ENCODE measurements at places on chromosomes 12 and 14. TPM values are rescaled to one million over a fixed set of nuclear protein-coding genes. Genes with fewer than 3 reads are reported as not detected.
A peak's percentile ranks its signal among the peaks of the same experiment; 100 is the strongest.

The GSC gene
- total RNA-seq: 37.0 TPM

The TMX1 gene
- 30.2 TPM for total RNA-seq

The VWF gene
- 280 TPM for total RNA-seq

The FGD4 gene
- total RNA-seq: 54.2 TPM

GRCh38 chr12:105555556-105556295 is 225.2 kb downstream of the C12orf75 start:
- H3K36me3 ChIP-seq: no peaks in the 10 kb centered on the region
- no peak overlapping the region for H3K27ac ChIP-seq
- no peak for DNase-seq
- peaks cover 11% of the 10 kb centered on the region for H3K4me1 ChIP-seq

The ZDHHC17 gene
- total RNA-seq: 50.6 TPM

The KRT2 gene
- not detected for total RNA-seq

The GOLT1B gene
- 38.2 TPM for total RNA-seq

DNA sequence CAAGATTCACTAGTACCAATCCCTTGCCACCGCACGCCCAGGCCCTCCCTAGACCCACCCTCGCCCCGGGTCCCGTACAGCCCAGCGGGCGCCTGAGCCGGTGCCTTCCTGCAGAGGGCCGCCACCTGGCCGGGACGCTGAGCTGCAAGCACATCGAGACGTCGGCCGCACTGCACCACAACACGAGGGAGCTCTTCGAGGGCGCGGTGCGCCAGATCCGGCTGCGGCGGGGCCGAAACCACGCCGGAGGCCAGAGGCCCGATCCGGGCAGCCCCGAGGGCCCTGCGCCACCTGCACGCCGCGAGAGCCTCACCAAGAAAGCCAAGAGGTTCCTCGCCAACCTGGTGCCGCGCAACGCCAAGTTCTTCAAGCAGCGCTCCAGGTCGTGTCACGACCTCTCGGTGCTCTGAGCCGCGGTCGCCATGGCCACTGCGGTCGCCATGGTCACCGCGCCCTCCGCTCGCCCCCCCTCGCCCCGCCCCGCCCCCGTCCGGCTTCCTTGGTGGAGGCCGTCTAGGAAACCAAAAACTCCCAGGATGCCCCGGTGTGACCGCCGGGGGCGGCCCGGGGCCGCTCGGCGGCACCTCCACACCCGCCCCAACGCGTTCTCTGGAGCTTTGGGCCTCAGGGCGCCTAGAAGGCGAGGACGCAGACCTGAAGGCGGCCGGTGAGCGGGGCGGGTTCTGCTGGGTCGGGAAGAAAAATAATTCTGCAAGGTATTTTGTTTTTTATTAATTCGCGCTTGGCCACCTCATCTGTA is 3.7 kb downstream of the REM2 start:
- peak; percentile 94 for DNase-seq
- peak overlapping the region; percentile 97 for H3K27ac ChIP-seq
- peaks cover 4% of the 10 kb centered on the region for H3K27me3 ChIP-seq
- peaks cover 22% of the 10 kb centered on the region for H3K4me1 ChIP-seq

DNA sequence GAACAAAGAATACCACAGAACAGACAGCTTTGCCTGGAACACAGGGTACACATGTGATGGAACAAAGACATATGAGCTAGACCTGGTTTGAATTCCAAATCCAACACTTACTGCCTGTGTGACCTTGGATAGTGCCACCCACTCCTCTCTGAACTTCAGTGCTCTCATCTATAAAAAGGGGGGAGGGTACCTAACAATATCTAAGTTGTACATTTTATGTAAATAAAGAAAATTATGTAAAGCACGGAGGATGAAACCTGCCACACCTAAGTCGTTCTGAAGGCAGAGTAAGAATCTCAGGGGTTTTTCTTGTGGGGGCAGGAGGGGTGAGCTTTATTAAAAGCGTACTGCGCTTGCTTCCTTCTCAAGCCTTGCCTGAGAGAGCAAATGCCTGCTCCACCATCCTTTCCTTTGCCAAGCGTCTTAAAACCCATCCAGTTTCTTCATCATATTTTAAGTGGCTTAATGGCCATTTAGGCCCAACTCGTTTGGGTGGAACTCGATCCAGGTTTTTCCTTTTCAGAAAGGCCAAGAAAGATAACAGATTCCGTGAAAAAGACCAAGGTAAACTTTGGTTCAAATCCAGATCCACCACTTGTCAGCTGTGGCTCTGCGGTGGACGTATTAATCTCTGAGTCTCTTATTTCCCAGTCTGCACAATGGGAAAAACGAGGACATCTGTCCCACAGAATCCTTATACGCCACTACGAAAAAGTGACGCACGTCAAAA is 946 bp downstream of the DDX24 start:
- peak overlapping the region; percentile 89 for H3K27ac ChIP-seq
- no peak for DNase-seq
- H3K4me1 ChIP-seq: no peaks in the 10 kb centered on the region
- H3K4me3 ChIP-seq: peak overlapping the region; percentile 90
- peaks cover 34% of the 10 kb centered on the region for H3K36me3 ChIP-seq

GRCh38 chr14:32998433-32998832 is 59.8 kb downstream of the NPAS3 start:
- H3K36me3 ChIP-seq: no peaks in the 10 kb centered on the region
- no peak overlapping the region for H3K27ac ChIP-seq
- no peak overlapping the region for H3K4me3 ChIP-seq
- H3K4me1 ChIP-seq: no peaks in the 10 kb centered on the region
- H3K27me3 ChIP-seq: no peaks in the 10 kb centered on the region

DNA sequence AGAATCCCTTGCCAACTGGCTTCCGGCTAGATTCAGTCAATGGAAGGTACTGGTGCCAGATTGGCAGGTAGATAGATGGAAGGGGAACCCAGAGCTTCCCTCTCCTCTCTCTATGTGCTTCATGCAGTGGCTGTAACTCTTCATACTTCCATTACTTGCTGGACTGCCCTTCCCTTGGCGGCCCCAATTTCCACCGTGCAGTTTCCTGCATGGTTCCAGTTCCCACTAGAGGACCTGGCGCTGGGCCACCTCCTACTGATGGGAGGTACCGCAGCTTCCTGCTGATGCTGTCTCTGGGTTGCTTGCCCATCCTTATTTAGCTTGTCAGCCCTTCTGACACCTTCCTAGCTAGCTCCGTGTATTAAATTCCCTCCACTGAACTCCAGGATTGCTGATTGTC is 226.4 kb downstream of the ANO2 start:
- no peaks in the 10 kb centered on the region for H3K36me3 ChIP-seq
- H3K27ac ChIP-seq: no peak overlapping the region
- no peak overlapping the region for H3K4me3 ChIP-seq
- peaks cover 6% of the 10 kb centered on the region for H3K27me3 ChIP-seq
- no peaks in the 10 kb centered on the region for H3K4me1 ChIP-seq

GRCh38 chr12:96698965-96699364 is 208.1 kb upstream of the NEDD1 start:
- H3K4me3 ChIP-seq: no peak overlapping the region
- H3K36me3 ChIP-seq: no peaks in the 10 kb centered on the region
- no peaks in the 10 kb centered on the region for H3K27me3 ChIP-seq
- H3K27ac ChIP-seq: no peak overlapping the region
- no peak for DNase-seq

The PPP1R36 gene
- 1.2 TPM for total RNA-seq

The LIN7A gene
- total RNA-seq: 16.3 TPM
